ENCODE measurements at places on chromosomes 1 and 21.

- DNase-seq = no peak
Measured at GRCh38 chr1:233393084-233393840, 65.7 kb downstream of the MAP3K21 start.

DNA sequence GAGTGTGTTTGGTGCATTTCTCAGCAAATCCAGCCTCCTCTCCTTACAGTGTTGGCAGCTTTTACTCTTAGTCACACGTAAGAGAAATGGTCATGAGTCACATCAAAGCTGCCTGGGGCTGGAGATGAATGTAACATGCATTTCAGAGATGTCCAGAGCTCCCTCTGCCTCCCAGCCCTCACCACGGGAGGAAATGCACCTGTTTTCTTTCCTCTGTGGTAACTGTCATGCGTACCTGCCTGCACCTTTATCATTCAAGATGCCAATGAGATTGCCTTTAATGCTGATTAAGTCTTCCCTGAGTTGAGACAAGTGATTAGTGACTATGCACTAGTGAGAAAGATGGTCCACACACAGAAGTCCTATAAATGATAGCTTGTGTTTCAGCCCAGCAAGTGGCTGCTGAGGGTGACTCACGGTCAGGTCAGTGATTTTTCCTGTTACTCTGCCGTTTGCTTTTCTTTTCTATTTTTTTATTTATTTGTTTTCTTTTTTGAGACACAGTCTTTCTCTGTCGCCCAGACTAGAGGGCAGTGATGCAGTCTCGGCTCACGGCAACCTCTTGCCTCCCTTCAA, 277.3 kb upstream of the FMN2 start:
- DNase-seq = no peak

GRCh38 chr1:8754993-8755392, 62.4 kb downstream of the RERE start:
- DNase-seq = no peak

- DNase-seq = no peak
Measured at GRCh38 chr1:1084372-1085170, 10.5 kb upstream of the RNF223 start.

DNA sequence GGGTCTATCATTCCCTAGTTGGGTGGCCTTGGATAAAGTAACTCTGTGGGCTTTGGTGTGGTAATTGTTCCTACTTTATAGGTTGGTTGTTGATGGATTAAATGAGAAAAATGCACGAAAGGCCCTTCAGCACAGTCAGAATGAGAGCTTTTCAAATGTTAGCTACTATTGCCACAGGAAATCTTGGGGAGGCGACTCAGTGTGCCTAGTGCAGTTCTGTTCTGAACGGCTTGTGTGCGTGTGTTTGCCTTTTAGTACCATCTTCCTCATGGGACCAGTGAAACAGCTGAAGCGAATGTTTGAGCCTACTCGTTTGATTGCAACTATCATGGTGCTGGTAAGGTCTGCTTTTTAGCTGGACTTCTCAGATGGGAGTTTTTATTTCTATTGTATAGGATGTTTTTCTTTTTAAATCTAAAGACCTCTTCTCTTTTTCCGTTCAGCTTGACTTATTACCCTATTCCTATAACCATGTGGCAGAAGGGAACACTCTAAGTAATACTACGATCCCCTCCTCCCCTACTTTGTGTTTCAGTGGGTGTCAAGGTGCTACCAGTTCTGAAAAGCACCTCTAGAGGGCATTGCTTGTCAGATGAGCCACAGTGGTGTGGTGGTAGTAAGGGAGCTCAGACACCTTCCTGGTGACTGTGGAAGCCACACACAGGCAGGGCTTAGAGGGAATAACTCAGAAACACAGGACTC, 9.2 kb downstream of the SFT2D2 start:
- peak; percentile 52 for DNase-seq

GRCh38 chr1:243851765-243852164, 1.7 kb upstream of the AKT3 start:
- DNase-seq = no peak

GRCh38 chr1:233390842-233391737, 63.6 kb downstream of the MAP3K21 start:
- no peak for DNase-seq

GRCh38 chr1:3227351-3227704, 158.3 kb downstream of the PRDM16 start:
- no peak for DNase-seq

GRCh38 chr1:23194119-23194984, 22.9 kb downstream of the HTR1D start:
- no peak for DNase-seq

- DNase-seq = no peak
Measured at GRCh38 chr1:52739699-52740467, 13.6 kb downstream of the ZYG11B start.

GRCh38 chr21:42176859-42177258, 42.1 kb upstream of the ABCG1 start:
- DNase-seq = no peak

DNA sequence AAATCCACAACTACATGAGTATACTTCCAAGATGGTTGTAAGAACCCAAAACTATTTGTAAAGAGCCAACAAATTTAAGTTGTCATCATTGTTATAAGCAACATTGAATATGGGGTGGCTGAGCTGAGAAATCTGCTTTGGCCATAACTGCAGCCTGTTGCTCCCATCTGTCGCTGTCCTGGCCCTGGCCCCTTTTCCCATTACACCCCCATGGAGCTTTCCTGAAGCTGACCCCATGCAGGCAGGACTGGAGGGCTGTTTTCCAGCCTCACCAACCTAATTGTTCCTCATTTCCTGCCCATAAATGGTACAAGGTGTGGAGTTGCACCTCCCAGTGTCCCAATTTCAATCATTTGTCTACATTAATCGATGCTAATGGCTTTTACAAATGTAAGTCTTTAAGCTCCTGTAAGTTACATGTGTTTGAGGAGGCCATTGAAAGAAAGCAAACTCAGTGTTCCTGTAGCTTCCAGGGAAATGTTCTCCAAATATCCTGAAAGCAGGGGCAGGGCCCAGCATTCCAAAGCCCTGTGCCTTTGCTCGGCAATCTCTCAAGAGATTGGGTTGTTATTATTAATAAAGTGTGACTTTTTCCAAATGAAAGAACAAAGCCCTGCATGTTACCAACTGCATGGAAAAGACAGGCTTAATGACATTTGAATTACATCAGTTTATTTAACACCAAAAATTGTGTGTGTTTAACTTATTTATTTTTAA, 545.9 kb downstream of the PLPP3 start:
- no peak for DNase-seq

DNA sequence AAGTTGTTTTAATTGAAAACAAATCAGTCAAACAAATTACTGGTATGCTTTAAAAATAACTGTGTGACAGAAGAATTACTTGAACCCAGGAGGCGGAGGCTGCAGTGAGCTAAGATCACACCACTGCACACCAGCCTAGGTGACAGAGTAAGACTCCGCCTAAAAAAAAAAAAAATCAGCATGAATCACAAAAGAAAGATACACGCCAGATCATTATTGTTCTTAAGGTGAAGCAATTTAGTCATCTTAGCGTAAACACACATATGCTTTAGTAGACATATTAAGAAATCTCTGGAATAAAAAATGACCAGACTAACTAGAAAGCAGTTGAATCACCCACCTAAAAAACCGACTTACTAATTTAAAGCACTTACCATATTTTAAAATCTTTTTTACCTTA, 20.2 kb downstream of the RERE start:
- DNase-seq = no peak

DNA sequence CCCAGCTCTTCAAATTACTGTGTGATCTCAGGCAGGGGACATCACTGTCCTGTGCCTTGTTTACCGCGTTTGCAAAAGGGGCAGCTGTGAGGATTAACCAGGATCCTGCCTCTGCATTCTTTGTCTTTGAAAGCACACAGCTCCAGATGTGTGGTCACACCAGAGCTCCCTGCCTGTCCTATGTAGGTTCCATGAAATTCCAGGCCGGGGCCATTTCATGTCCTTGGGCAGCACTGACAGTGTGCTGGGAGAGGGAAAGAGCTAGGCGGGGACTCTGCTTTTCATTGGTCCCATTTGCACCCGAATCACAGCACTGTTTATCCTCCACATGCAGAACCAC, 42.2 kb upstream of the SELENON start:
- no peak for DNase-seq

DNA sequence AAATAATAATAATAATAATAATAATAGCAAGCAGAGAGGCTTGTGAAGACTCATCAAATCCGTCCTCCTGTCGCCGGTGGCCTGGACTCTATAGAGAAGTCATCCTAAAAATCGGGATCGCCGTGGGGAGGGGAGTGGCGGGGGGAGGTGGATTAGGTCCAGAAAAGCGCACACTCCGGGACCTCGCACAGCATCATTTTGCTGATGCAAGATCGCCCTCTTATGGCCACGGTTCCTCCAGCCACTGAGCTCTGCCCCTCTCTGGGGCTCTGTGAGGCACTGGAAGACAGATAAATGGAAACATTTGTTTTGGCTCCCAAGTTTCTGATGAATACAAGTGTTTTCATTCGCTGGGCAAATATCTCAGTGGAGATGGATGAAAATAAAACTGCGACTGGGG, 612.0 kb downstream of the MATN1 start:
- DNase-seq = peak; percentile 35

DNA sequence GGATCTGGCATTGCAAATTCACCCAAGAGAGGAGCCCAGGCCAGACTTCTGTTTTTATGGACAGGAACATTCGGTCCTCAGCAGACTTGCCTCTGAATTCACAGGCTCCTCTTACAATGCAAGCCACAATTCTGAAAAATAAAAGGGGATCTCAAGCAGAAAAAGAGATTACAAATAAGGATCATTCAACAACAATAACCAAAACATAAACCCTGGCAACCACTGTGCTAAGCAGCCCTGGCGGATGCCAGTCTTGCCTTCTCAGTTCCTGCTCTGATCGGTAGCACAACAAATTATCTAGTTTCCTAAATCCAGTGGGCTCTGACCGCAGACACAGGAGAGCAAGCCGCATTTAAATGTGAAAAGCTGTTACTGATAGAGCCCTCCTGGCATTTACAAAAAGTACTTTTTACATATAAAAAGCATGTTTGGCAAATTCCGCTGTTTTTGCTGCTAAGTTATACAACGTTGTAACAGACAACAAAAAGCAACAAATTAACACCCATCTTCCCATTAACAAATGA, 123.4 kb upstream of the FOXD3 start:
- DNase-seq = no peak

DNA sequence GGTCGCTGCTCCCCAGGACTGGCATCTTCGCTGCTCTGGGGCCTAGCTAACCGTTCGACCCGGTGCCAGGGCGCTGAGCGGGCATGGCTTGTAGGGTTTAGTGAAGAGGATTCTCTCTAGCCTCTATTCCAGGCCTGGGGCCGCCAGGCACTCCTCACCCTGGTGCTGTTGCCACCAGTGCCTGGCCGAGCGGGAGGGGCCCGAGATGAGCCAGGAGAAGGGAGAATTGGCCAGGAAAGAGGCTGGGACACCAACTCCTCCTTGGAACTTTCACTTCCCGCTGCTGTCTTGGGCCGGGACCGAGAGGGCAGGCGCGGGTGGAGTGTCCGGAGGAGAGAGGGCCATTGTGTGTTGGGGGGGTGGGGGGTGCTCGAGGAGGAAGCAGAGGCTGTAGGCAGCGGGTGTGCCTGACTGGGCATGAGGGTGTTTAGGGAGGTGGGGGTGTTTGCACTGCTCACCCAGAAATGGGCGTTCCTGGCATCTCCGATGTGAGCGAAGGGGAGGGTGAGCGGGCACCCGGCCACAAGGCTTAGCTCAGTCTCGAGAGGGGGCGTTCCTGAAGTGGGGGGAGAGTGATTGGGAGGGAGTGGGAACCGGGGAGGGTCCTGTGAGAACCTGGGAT, 772 bp downstream of the ADAM15 start:
- peak; percentile 57 for DNase-seq

GRCh38 chr1:48619539-48619938, 147.5 kb upstream of the SPATA6 start:
- DNase-seq = no peak

DNA sequence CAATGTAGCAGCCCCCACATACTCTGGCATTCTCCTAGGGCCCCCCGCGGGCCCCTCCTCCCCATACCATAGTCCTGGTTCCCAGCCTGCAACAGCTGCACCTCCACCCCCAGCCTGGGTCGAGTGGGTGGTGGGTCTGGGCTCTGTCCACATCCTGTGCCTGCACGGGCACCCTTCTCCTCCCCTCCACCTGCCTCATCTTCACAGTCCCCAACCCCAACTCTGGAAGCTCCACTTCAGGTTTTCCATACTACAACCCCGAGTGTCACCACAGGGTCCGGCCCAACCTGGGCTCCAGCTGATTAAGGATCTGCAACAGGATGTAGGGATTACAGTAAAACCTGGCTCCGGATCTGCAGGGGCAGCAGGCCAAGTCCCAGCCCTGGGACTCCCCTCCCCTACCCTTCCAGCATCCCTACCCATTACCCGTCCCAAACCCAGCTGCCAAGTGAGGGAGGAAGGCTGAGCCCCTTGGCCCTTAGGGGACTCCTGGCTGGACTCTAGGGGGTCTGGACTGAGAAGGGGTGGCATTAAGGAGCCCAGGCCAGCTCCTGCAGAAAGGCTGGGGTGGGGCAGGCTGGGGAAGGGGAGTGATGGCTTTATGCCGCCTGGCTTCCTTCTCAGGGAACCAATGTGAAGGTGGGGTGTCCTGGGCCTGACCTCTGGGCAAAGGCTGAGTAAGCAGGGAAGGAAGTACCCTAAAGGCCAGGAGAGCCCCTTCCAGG, 116.8 kb downstream of the CASZ1 start:
- no peak for DNase-seq

DNA sequence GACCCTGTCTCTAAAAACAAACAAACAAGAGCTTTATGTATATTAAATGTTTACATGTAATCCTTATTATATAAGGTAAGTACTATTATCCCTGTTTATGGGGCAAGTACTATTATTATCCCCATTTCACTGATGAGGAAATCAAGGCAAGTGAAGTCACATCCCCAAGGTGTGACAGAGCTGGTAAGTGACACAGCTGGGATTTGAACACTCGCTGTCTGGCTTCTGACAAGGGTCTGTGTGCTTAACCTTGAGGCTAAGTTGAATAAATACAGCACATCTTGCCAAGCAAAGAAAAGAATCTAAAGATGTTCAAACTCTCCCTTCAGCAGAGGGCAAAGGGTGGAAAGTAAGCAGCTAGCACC, 167.9 kb upstream of the IRF2BP2 start:
- no peak for DNase-seq

DNA sequence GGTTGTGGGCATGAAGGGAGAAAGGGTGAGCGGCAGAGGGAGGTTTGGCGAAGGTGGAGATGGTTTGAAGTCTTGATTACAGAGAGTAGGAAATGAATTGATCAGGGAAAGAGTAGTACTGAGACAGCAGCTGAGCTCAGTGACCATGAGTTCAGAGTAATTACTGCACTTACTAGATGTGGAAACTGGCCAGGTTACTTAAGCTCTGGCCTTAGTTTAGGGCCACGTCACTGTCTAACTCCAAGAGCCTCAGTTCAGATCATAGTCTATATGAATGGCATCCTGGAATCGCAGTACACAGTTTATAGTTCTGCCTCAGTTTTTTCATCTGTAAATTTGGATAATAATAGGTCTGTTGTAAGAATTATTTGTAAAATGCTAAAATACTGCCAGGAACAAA, 78.1 kb downstream of the KCTD3 start:
- no peak for DNase-seq
